Renal cortex interstitium (tissue), 15 donors: ENCODE measurements at places on chromosomes 4 and X. TPM values are rescaled to one million over a fixed set of nuclear protein-coding genes. Genes with fewer than 3 reads are reported as not detected.

- no peak for DNase-seq
These were observed 24.9 kb downstream of the NSD2 start for GRCh38 chr4:1895971-1896657.

- no peak for DNase-seq
These were observed 210.7 kb downstream of the PRR32 start for GRCh38 chrX:127030016-127030748.

Gene MXD4
- polyA plus RNA-seq, result 66.3 TPM

DNA sequence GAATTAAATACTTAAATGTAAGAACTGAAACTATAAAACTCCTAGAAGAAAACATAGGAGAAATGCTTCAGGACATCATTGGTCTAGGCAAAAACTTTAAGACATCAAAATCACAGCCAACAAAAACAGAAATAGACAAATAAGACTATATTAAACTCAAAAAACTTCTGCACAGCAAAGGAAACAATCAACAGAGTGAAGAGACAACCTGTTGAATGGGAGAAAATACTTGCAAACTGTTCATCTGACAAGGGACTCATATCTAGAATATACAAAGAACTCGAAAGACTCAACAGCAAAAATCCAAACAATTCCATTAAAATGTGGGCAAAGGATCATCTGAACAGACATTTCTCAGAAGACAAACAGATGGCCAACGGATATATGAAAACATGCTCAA lies 16.2 kb upstream of the DSPP start:
- DNase-seq, result no peak

GRCh38 chr4:56821381-56822243 lies at the start of gene SPINK2:
TSS of gene SPINK2 (minus strand) at chr4:56821701. CDS start at chr4:56821662, 39 bp downstream.
- no peak for DNase-seq

Gene JADE3
- 27.6 TPM for polyA plus RNA-seq

- DNase-seq, result no peak
These were observed 81.3 kb upstream of the SCML1 start for GRCh38 chrX:17656035-17656418.

DNA sequence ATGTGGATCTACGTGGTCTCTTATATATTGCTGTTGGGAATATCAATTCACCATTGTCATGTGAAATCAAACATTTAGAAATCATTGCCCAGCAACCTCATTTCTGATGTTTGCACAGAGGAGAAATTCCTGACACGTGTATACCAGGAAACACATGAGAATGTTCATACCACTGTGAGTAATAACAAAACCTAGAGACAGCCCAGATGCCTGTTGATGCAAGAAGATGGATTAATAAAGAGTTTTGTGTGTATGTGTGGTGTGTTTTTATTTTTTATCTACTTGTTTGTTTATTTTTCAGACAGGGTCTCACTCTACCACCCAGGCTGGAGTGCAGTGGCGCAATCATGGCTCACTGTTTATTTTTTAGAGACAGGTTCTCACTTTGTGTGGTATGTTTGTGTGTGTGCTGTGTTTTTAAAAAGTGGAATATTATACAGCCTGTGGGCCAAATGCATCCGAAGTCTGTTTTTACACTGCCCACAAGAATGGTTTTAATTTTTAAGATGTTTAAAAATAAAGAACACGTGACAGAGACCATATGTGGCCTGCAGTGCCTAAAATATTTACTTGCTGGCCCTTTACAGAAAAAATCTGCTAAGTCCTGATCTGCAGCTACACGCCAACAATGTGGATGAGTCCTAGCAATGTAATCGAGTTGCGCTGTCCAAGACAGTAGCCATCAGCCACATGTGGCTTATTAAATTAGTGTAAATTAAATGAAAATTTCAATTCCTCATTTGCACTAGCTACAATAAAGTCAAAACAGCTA lies 39.2 kb downstream of the TXLNG start:
- no peak for DNase-seq

Gene ADGRA3
- polyA plus RNA-seq, result 53.1 TPM

DNA sequence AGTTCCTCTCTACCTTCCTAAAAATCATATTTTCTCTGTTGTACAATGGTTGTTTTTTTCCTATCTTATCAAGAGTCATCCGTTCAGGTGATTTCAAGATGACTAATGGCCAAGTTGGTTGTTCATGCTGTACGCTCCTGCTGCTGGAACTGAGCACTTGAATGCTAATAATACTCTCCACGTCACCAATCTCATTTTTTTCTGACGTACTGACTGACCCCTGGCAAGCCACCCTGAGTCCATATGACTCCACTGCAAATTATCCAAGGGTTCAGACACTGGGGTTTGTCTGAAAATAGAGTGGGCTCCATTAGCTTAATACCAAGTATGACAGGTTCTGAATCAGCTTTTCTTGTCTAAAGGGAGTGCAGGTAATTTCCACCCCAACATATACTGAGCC lies 21.1 kb upstream of the GPR50 start:
- no peak for DNase-seq

Gene MAOA
- polyA plus RNA-seq, result 14.3 TPM

Gene KCND1
- polyA plus RNA-seq, result 3.2 TPM

DNA sequence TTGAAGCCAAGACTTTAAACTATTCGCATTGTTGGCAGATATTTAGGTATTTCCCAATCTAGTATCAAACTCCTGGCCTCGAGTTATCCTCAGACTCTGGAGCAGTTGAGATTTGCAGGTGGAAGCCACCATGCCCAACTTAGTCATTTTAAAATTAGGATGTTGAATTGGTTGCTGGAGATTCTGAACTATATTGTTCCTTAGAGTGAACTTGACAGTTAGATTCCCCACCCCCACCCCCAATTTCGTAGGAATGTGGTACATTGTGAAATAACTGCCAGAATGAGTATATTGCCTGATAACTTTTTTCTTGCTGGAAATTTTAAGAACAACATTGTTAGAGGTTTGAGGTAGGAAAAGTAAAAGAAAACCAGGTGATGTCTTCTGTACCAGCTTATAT lies 2.3 kb downstream of the NOCT start:
- no peak for DNase-seq

DNA sequence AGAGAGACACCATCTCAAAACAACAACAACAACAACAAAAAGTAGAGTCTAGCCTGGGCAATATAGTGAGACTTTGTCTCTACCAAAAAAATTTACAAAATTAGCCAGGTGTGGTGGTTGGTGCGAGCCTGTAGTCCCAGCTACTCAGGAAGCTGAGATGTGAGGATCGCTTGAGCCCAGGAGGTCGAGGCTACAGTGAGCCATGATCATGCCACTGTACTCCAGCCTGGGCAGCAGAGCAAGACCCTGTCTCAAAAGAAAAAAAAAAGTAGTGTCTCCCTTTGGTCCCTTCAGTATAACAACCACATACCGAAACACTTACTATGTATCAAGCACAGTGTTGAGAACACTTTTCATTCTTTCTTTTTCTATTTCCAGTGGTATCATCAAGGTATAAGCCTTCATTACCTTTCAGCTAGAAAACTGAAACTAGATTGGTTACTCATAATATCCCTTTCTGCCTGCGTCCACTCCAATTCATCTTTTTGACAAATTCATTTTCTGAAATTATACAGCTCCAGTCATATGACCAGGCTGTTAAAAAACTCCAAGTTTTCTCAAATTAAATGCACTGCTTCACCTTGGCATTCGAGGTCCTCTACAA lies 54.1 kb downstream of the RPS6KA3 start:
- DNase-seq, result no peak

GRCh38 chrX:154751203-154751668 lies 359 bp upstream of the GAB3 start:
- DNase-seq, result no peak
